ENCODE measurements at places on chromosomes 11 and 22. TPM values are rescaled to one million over a fixed set of nuclear protein-coding genes. Genes with fewer than 3 reads are reported as not detected.

The LRRC74B gene
- polyA plus RNA-seq, result not detected

The TTC36 gene
- not detected for polyA plus RNA-seq

The BATF2 gene
- 0.67 TPM for polyA plus RNA-seq

GRCh38 chr11:133901316-133901715, 55.5 kb downstream of the IGSF9B start:
- no peak for DNase-seq

- DNase-seq, result no peak
These were observed 30.2 kb upstream of the KLHL35 start for GRCh38 chr11:75463106-75463774.

- no peak for DNase-seq
These were observed 46.3 kb downstream of the ACAT1 start for GRCh38 chr11:108167624-108168023.

DNA sequence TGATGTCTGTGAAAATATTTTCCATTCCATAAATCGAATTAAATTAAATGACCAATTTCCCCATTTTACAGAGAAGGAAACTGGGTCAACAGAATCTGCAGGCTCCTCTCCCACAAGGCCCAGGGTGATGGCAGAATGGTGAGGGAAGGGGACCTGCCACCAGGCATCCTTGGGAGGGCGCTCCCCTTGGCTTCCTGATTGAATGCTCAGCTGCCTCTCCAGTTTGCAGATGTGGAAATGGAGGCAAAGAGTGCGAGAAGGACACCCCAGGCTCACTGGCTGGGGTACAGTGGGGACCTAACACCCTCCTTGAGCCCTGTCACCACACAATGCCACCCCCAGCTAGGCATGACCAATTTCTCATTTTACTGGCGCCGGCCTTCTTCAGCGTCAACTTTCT, 28.5 kb upstream of the CSNK1E start:
- no peak for DNase-seq

DNA sequence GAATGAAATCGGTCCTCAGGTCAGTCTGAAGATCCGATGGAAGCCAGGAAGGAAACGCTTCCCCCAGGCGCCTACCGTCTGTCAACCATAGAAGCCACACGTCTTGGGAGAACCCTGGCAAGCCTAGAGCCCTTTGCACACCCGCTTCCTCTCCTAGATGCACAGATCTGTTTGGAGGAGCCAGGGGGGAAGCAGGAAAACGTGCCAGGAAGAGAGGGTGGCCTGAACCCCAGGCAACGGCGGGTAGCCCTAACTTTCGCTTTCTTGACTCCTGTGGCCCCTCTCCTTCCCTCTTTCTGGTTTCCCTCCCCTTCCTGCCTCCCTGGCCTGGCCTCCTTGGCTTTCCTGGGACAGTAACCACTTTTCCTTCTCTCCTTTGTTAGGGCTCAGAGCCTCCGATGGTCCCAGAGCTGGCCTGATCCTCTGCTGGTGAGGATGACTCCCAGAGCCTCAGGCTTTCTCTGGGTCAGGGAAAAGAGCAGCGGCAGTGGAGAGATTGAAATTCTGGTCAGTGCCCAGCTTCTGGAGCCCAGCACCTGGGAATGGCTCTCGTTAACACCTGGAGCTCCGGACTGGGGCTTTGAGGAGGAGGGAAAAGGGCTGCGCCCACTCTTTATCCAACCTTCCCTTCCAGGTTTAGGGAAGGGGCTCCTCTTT, 2.1 kb downstream of the FXYD6 start:
- no peak for DNase-seq

GRCh38 chr22:38196791-38197419, 4.9 kb upstream of the MAFF start:
- no peak for DNase-seq
